Aortic smooth muscle cell (primary cell): ENCODE measurements at places on chromosomes 3 and 15. TPM values are rescaled to one million over a fixed set of nuclear protein-coding genes. Genes with fewer than 3 reads are reported as not detected.

Gene COL8A1
- 7.2 and 34.6 TPM in 2 replicates for total RNA-seq

Gene ASB14
- total RNA-seq, result under 0.01 TPM in 1 of 2 replicates, not detected in the other

Gene NOX5
- 0.13 and 0.19 TPM in 2 replicates for total RNA-seq

Gene GOLGA6D
- total RNA-seq, result not detected in 2 replicates

Gene DLL4
- 0.56 and 1.5 TPM in 2 replicates for total RNA-seq

Gene LRTM1
- total RNA-seq, result not detected in 2 replicates

Gene USP13
- 7.0 and 7.3 TPM in 2 replicates for total RNA-seq

Gene TRMT10C
- 19.3 and 22.5 TPM in 2 replicates for total RNA-seq

Gene RLBP1
- total RNA-seq, result not detected in 2 replicates
